NCI-H446 treated with DMSO at 0.1 percent for 48 hours (cell line): ENCODE measurements at places on chromosomes 6 and 20.

GRCh38 chr6:39464067-39464466 lies 141.6 kb upstream of the KCNK16 start:
- no peak for DNase-seq

DNA sequence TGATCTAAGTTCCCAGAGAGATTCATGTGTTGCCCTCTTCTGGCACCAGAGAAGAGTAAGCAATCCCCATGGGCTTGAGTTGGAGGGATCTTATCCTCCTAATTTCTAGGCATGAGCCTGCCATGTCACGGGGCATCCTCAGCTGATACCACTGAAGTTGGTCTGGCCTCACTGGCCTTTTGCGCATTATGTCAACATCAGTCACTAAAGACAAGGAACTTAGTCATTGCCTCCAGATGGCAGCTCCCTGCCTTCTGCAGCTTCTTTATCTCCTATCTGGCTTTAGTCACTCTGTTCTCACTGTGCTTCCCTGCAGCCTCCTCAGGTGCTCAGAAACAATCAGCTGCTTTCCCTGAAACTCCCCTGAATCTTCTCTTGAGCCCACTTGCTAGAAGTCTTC lies 312.2 kb downstream of the ADGRG6 start:
- no peak for DNase-seq

- no peak for DNase-seq
These were observed 33.8 kb upstream of the PMEPA1 start for GRCh38 chr20:57743450-57744095.

GRCh38 chr6:20335872-20336271 lies 65.8 kb upstream of the E2F3 start:
- DNase-seq = no peak

DNA sequence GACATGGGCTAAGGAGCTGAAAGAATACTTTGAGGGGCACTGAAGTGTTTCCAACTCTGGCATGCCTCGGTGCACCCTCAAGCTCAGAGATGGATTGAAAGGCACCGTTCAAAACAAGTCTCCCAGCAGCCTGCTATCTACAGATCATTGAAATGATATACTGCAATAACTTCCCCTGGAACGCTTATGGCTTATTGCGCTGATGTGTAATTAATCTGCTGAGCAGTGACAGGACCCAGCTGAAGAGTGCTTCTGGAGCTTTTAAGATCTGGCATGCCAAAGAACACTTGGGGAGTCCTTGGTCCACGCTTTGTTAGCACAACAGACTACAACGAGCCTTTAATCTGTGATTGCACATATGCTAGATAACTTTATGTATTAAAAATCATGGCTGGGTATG lies 708.2 kb downstream of the PRKN start:
- no peak for DNase-seq
